ENCODE measurements at places on chromosomes 4 and X.

- DNase-seq = no peak
Measured at GRCh38 chr4:161097821-161098220, 1066.0 kb downstream of the FSTL5 start.

- no peak for DNase-seq
Measured at GRCh38 chr4:77100234-77100633, 24.4 kb upstream of the CCNI start.

- DNase-seq = no peak
Measured at GRCh38 chrX:43469391-43470054, 186.6 kb upstream of the MAOA start.

DNA sequence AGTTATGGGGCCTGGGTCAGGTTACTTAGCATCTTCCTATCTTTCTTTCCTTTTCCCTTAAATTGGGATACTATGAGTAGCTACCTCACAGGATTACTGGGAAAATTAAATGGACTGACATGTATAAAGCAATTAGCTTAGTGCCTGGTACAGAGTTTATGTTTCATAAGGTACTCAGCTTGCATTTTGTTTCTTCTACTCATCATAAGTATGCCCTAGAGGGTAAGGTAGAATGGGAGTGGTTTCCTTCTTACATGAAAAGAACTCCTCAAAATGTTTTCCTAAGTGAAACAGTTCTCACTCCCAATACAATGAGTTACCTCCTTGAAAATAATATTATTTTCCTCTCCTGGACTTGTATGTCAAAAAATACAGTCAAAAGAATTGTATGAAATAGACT is 75.7 kb downstream of the NPFFR2 start:
- no peak for DNase-seq

- DNase-seq = no peak
Measured at GRCh38 chr4:183657564-183657963, 1.4 kb downstream of the RWDD4 start.

DNA sequence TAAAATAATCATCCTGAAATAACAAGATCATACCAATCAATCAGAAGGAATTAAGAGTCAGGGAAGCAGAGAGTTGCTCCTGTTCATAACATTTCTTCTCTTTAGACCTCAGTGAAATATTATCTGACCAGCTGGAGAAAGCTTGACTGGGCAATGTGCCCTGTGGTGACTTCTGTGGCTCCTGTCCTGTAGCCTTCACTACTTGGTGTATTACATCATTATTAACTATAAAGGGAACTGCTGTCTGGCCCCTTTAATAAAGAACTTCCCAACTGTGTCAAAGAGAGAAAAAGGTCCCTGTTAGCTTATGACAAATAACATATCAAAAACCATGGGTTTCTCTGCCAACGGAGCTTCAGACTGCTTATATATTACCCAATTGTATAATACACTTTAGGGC is 18.0 kb downstream of the OPHN1 start:
- DNase-seq = no peak

DNA sequence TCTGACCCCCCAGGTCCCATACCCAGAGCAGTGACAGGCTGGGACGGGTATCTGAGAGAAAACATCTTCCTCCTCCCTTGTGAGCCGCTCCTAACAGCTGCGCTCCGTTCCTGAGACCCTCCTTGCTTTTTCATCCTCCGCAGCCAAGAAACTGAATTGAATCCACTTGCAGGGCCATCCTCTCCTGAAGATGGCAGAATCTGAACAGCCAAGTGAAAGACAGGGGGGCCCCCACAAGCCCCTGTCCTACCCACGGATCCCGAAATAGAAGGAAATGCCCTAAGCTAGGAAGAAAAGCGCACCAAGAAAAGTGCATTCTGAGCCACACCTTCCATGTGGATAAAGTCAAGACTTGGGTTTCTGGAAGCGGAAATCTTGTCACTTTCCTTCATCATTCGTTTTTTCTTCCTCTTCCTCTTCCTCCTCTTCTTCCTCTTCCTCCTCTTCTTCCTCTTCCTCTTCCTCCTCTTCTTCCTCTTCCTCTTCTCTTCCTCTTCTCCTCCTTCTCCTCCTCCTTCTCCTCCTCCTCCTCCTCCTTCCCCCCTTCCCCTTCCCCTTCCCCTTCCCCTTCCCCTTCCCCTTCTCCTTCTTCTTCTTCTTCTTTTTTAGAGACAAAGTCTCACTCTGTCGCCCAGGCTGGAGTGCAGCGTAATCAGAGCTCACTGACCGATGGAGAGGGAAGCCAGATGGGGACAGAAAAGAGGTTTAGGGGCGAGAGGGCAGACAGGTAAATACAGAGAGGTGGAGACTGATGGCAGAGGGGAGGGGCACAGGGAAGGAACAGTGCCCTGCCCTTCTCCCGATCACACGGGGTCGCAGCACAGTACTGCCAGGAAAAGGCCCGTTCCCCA is 86.0 kb upstream of the WWC2 start:
- DNase-seq = no peak

DNA sequence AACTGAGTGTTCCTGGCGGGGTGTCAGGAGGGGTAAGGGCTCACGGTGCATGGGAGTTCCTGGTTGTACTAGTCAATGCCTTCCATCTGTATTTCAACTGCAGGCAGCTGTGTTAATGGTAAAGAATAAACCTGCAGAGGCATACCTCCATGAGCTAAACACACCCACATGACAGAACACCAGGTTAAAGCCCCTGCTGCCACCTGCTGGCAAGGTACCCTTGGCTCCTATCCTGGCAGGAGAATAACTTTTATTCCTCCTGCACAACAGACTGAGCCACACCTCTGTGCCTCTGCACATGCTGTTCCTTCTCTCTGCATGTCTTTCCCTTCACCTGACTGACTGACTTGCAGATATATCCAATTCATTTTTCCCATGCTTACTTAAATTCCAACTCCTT is 11.1 kb downstream of the ITIH6 start:
- DNase-seq = no peak

DNA sequence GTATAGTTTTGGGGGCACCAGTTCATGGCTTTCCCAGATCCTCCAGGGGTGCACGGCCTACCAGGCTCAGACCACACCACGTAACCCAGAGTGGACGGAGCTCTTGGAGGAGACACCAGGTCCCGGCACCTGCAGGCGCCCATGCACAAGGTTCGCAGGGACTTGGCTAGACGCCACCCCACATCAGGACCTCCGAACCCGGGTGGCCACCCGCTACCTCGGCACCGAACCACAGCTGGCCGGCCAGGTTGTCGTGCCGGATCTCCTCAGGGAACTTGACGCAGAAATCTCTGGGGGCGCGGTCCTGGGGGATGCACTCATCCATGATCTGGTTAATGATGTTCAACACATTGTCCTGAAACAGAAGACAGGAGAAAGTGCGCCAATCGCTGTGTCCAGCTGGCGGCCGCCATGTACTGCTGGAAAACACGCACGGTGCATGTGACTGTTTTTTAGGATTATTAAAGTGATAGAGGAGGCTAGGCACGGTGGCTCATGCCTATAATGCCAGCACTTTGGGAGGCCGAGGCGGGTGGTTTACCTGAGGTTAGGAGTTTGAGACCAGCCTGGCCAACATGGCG is 77.1 kb downstream of the ZFYVE28 start:
- peak; percentile 16 for DNase-seq

- DNase-seq = no peak
Measured at GRCh38 chr4:101114936-101115372, 232.4 kb downstream of the PPP3CA start.

GRCh38 chrX:107714206-107714891 is 61.2 kb downstream of the TSC22D3 start:
- DNase-seq = no peak

DNA sequence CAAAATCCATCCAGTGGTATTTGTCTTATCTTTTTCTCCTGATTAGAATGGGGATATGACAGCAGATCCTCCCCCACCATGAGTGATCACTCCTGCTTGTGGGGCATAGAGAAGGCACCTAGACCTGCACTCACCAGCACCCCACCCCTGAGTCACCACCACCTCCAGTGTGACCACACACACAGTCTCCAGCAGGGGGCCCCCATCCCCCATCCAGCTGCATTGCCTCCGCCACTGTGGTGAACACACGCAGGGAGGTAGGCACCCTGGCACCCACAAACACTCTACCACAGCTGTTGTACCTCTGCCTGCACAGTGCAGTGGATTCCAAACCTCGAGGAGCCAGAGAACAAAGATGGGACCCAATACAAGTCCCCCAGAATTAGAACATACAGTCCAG is 9.0 kb upstream of the MAGEA8 start:
- DNase-seq = no peak

- DNase-seq = no peak
Measured at GRCh38 chr4:76874176-76874575, 23.8 kb downstream of the SOWAHB start.

- DNase-seq = no peak
Measured at GRCh38 chr4:124183231-124183630, 529.3 kb downstream of the ANKRD50 start.

- DNase-seq = no peak
Measured at GRCh38 chr4:7779432-7779768, 160.3 kb downstream of the AFAP1 start.

DNA sequence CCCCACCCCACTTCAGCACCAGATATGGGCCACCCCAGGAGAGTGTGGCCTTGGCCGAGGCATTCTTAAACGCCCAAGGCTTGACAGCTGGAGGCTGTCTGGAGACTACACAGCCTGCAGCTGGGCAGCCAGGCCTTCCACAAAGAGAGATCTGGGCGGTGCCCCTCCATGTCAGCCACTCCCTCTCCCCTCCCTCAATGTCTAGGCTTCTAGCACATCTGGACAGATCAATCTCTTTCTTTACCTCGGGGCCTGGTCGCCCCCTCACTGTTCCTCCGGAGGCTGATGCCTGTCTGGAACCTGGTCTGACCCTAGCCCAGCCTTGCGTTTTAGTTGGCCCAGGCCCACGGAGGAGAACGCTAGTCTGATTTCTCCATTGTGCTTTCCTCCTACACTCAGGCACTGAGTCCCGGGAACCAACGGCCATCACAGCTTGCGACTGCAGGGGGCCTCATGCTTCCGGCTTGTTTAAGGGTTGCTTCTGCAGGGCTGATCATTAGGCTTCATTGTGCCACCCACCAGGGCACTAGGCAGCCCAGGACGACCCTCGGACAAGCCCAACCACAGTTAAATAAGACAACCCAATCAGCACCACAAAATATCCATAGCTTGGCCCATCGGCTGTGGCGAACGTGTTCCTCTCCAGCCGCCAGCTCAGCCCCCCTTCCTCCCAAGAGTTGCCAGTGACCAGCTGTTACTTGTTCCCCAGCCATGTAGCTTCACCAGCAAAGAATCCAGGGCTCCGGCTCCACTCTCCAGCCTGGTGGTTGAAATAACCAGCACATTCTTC is 200.6 kb downstream of the BCOR start:
- peak; percentile 55 for DNase-seq

GRCh38 chr4:15242021-15242420 is 185.8 kb upstream of the C1QTNF7 start:
- no peak for DNase-seq
